ENCODE measurements at places on chromosomes 3 and 15.
A peak's percentile ranks its signal among the peaks of the same experiment; 100 is the strongest.

DNA sequence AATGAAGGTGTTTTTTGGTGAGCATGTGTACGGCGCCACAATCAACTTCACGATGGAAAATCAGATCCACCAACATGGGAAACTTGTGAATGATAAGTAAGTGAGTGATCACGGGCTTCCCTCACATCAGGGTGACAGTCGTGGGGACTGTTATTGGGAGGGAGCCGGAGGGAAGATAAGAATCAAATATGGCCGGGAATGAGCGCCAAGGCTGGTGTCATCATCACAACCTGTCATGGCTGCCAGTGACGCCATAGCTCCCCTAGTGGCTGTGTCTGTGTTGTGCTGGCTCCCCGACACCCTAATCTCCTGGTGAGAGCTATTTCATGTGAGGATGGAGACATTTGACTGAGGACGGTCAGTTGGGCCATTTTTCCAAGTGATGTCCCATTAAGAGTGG lies 168.5 kb downstream of the SV2B start:
- DNase-seq: no peak

DNA sequence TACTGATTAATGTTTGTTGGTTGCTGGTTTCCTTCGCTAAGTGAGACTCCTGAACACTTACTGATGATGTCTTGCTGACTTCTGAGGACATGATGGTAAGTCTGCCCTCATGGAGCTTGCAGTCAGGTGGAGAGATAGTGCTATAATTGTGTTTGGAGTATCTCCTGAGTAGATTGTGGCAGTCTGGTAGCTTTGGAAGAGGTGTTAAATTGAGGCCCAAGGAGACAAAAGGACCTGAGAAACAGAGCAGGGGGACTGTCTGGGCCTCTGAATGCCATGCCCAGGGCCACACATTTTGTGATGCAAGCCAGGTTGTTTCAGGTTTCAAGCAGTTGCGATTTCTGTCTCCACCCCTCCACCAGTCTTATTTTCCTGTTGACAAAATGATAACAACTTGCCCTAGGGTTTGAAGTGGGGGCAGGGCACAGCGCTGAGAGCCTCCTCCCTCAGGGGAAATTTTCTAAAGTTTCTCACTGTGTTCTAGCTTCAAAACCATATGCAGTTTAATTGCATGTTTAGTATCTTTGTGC lies 16.7 kb downstream of the SMAD3 start:
- DNase-seq: no peak

DNA sequence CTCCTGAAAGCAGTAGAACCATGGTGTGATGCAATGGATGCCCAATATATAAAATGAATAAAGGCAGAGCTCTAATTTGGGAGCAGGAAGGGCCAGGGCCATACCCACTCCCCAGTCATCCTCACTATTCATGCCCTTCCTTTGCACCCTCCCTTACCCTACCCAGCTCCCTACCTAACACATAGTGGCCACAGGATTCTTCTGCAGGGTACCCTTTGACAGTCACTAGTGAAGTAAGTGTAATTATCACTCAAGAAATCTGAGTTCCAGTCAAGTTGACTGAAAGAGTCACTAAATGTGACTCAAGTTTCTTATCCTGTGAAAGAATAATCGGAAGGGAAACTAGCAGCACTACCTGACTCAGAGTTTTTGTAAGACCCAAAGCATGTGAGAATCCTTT lies 69.2 kb downstream of the RASA2 start:
- DNase-seq: peak; percentile 48

GRCh38 chr3:70249509-70250160 lies 62.8 kb downstream of the MDFIC2 start:
- DNase-seq: peak; percentile 6

GRCh38 chr3:50396502-50396901 lies 37.2 kb upstream of the TMEM115 start:
- DNase-seq: no peak

DNA sequence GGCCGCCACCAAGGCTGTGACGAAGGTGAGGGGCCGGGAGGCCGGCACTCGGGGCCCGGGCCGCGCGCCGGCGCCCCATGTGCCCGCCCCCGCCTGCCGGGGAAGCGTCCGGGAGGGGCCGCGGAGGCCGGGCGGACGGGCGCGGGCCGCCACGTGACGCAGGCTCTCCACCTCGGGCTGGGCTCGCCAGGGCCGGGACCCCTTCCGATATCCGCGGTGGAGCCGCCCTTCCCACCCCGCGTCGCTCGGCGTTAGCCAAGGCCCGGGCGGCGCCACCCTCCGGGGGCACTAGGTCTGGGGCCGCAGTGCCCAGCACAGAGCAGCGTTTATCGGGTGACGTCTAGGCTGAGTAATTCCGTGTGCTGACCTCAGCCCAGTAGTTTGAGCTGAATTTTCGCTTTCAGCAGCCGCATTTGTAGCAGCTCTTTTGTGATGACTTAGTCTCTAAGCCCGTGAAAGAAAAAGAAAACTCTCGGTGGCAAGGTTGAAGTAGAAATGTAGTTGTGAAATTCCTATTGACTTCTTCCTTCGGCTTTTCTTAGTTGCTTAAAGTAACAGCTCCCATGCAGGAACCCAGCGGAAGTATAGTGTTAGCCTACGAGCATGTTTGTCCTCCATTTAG lies 885 bp downstream of the CDV3 start:
- DNase-seq: peak; percentile 69

DNA sequence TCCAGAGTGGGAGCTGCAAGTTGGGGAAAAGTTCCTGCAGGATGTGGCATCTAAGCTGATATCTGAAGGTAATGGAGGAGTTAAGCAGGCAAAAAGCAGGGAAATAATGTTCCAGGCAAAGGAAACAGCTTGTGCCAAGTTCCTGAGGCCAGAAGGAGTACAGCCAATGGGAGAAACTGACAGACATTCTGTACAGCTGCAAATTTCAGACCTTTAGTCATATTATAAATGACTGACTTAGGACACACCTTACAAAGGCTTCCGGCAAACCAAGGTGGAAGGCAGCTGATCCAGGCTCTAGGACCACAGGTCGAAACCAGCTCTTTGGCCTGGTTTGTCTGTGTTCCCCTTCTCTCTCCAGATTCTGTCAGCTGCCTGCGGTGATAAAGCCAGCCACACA lies 9.3 kb downstream of the WWTR1 start:
- no peak for DNase-seq

- no peak for DNase-seq
Observed at GRCh38 chr15:35256551-35256950, 171.5 kb upstream of the NANOGP8 start.

DNA sequence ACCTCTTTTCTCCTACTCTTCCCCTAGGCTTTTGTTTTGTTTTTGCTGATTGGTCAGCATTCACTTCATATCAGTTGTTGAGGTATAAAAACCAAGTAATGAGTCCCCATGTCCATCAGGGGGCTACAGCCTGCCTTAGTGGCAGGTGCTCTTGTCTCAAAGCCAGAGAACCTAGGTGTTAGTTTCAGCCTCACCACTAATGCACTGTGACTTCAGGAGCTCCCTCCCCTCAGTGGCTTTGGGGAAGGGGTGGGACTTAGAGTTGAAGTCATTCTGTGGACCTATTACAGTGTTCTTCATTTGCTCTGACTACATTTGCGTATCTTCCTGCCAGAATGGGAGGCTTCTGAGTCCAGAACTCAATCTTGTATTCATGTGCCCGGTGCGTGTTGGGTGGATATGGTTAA lies 41.6 kb downstream of the NR2C2 start:
- DNase-seq: no peak

- DNase-seq: peak; percentile 37
Observed at GRCh38 chr3:150984066-150984465, 11.5 kb upstream of the CLRN1 start.

DNA sequence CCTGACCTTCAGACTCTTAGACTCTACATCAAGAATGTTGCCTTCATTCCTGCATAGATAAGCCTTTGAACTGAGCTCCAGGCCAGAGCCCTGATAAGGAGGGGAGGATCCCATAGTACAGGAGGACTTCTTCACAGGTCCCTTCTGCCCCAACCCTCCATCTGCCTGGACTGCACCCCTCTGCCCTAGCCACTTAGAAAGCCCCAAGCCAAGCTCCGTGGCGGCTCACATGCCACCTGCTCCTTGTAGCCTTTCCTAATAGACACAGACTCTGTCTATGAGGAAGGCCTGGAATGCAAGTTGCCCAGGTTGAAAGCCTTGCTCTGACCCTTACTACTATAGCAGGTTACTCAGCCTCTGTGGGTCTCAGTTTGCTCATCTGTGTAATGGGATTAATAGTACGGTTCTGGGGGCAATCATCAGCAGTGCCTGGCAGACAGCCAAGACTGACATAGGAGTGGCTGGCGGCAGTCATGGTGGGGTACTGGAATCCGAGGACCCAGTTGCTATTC lies 11.6 kb downstream of the PCSK6 start:
- no peak for DNase-seq

DNA sequence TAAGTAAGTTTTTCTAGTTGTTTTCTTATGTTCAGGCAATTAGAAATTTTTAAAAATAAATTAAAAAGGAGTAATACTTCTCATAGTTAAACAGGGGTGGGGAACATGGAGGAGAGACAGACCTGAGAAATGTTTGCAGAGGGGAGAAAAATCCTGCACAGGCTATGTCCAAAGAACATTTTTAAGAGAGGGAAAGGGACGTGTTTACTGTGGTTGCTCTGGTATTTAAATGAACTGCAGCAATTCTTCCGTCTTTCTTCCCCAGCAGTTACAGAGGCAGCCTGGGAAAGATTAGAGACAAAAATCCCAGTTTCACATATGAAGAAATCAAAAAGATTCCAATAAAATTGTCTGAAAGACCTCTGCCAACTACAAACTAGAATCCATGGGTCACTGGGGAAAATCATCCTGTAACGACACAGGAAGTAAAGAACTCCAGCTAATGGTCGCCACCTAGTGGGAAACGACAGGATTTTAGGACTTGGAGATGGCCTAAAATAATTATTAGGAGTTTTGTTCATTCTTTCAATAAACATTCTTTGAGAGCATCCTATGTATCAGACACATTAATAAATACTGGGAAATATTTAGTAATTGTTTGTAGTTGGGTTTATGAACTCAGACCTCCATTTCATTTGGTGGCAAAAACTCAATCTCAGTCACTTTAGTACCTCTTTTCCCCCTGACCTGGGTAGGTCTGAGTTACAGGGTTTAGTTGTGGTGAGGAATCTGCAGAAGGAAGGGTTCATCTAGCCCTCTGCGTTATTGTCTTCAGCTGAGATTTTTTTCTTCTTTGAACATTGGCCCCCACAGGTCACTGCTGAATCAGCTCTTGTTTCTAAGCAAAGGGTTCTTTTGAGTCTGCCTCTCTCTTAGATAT lies 69.9 kb upstream of the GOLIM4 start:
- peak; percentile 71 for DNase-seq

DNA sequence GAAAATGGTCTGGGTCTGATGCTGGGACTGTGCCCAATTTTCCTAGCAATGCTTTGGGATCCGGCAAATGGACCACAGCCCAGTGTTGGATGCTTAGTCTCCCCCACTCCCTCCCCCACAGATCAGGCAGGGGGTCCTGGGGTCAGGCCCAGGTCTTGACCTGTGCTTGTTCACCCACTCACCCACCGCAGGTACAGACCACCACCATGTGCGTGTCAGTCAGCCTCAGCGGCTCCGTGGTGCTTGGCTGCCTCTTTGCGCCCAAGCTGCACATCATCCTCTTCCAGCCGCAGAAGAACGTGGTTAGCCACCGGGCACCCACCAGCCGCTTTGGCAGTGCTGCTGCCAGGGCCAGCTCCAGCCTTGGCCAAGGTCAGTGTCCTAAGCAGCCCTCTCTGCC lies 10.6 kb downstream of the GRM2 start:
- DNase-seq: no peak

DNA sequence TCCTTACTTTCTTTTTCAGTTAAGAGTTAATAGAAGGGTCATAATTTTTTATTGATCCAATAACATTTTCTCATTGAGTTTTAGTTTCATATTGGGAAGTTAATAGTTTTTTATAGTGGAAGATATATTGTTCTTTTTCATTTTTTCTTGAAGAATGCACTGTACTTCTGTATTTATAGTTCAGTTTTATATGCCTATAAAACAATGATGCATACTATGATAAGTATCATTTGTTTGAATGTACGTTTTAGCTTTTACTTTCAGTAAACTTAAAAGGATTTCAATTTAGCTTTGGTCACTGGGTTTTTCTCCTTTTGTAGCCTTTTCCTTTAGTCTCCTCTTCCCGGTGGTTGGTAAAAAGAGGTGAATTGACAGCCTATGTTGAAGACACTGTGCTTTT lies 98.8 kb downstream of the DHX36 start:
- DNase-seq: no peak

DNA sequence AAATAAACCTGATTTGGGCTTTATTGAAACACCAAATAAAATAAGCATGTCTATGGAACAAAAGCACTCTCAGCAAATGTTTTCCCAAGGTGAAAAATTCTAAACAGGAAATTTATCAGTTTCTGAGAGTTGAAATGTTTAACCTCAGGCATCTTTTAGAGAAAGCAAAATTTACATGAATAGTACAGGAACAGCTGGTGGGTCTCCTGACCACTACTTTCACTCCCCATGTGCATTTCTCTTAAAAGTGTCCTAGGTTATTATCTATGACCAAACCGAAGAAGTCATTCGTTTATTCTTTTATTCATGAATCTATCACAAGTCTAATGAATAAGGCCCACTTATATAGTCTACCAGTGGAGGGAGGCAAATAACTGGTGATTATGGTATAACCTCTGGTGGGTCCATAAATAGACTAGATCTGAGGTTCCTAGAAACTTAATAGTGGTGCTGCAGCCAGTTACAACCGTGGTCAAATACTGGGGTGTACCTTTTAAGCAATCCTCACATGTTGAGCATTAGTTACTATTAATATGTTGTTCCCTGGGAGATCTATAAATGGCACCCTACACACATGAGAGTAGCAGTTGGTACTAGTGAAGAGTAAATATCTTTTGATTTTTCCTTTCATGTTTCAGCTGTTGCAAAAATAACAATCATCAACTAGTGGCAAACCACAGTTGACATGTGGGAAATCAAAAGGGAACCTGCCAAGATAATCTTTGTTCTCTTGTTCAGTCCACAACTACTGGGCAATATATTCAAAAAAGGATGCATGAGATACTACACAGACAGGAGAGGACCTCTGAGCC lies 169.3 kb upstream of the STAC start:
- no peak for DNase-seq

DNA sequence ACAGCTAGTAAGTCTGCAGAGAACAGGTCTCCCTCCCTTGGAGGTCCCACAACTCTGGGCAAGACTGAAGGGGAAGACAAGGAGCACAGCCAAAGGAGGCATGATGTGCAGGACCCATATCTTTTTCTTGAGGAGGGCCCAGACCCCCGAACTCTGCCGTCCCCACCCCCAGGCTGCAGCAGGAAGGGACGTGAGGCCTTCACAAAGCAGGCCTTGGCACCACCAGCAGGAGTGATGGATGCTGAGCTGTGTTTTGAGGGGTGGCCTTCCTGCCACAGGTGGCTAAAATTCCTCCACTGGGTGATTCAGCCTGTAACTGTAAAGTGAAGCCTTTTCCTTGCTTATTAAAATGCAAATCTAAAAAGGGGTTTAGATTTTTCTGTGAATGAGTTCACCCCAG lies 8.6 kb downstream of the PLA2G4D start:
- no peak for DNase-seq

GRCh38 chr3:40207796-40208195 lies 101.7 kb upstream of the EIF1B start:
- peak; percentile 6 for DNase-seq

GRCh38 chr3:30505866-30506520 lies 100.4 kb upstream of the TGFBR2 start:
- DNase-seq: no peak

GRCh38 chr15:78360367-78360801 lies 20.2 kb downstream of the CRABP1 start:
- DNase-seq: peak; percentile 27

Data from fibroblast of skin of right biceps (primary cell).